ENCODE measurements at places on chromosomes 5 and 9.

DNA sequence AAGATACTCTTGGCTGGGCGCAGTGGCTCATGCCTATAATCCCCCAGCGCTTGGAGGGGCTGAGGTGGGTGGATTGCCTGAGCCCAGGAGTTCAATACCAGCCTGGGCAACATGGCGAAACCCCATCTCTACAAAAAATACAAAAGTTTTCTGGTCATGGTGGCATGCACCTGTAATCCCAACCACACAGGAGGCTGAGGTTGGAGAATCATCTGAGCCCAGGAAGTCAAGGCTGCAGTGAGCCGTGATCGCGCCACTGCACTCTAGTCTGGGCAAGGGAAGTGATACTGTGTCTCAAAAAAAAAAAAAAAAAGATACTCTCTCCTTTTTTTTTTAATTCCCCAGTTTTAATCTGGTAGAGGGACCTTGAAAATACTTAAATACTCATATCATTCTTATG, 15.0 kb downstream of the ANKRD33B start:
- DNase-seq = no peak

GRCh38 chr5:117082977-117083376, 508.4 kb upstream of the SEMA6A start:
- DNase-seq = no peak

DNA sequence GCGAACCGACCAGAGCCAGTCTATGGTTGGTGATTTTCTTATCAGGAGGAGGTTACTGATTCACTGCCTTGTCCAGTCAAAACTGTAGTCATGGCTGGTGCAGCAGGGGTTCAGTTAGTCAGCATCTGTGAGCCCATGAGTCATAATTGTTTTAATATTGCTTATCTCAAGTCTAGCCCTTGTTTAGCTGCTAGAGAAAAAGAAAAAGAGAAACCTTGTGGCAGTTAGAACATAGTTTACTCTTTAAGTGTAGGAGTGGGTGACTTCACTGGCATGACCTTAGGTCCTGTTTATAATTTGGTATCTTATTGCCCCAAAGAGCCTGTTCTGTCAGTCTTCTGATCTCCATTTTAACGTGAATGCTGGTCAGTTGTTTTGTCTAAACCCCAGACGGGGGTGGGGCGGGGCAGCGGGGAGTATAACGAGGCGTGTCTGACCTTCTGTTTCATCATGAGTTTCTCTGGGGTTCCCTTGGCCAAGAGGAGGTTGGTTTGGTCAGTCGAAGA, 76.9 kb upstream of the NFIL3 start:
- DNase-seq = no peak

- no peak for DNase-seq
Observed at GRCh38 chr5:6576861-6577501, 55.9 kb downstream of the NSUN2 start.

DNA sequence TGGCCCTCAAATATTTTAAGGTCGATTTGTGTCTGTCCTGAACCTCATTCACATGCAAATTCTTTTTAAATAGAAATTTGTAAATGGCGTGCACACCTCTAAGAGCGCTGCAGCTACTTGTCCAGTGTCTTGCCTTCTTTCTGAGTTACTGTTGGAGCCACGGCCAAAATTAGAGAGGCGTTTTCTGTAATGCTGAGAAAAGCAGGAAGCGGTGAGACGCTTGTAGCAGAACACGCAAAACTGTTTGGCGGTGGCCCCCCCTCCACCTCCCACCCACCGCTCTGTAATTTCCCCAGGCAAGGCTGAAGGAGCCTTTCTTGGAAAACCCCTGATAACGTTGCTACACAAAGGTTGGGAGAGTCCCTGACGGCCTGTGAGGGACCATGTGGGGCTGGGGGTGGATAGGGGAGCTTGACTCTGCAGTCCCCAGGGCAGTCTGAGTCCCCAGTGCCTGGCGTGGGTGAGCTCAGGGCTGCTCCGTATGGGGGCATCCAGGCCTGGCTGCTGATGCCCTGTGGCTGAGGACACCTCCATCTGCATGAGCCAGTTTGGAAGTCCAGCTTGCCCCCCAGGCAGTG, 96.5 kb downstream of the GADD45G start:
- DNase-seq = no peak

GRCh38 chr5:132086277-132086794, 12.7 kb downstream of the CSF2 start:
- peak; percentile 14 for DNase-seq

DNA sequence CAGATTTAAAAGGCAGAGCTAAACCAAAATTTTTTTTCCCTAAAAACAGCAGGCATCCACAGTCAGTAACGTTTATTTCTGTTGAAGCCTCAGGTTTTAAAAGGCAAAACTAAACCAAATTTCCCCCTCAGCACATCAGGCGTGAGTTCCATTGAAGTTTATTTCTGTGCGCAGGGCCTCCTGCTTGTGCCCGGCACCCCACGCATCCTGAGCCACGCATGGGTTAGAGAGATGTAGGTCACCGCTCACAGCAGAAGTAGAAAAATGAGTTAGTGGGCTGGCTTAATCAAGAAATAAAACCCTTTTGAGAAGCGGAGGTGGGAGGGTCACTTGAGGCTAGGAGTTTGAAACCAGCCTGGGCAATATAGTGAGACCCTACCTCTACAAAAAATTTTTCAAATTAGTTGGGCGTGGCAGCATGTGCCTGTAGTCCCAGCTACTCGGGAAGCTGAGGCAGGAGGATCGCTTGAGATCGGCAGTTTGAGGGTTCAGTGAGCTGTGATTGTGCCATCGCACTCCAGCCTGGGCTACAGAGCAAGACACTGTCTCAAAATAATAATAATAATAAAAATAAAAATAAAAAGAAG, 75.6 kb upstream of the SPIN1 start:
- no peak for DNase-seq

GRCh38 chr9:134976403-134976802, 58.7 kb upstream of the FCN1 start:
- DNase-seq = no peak

- no peak for DNase-seq
Observed at GRCh38 chr9:75950998-75951397, 60.5 kb downstream of the PCSK5 start.

DNA sequence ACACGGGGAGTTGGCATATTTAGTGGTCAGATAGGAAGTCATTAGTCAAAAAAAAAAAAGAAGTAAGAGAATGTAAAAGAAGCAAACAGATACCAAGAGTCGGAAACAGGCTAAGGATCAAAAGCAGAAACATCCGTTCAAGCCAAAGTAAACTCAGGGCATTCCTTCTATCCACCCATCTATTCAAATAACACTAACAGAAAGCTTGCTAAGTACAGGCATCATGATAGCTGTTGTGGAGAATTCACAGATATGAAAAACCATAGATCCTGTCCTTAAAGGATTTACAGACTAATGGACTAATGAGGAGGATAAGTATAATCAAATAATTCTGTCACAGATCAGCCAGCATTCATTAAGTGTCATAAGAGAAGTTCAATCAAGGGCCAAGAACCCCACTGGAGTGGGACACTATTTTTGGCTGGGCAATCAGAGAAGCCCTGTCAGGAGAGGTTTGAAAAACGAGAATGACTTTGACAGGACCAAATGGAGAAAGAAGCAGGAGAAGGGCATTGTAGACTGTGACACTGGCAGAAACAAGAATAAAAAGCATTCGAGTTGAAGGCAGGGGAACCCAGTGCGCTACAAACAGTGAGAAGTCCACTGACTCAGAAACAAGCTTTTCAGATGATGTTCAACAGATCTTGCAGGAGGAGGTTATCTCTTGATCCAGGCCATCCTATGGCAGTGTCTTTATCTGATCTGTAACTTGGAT, 154.2 kb upstream of the TSLP start:
- no peak for DNase-seq

DNA sequence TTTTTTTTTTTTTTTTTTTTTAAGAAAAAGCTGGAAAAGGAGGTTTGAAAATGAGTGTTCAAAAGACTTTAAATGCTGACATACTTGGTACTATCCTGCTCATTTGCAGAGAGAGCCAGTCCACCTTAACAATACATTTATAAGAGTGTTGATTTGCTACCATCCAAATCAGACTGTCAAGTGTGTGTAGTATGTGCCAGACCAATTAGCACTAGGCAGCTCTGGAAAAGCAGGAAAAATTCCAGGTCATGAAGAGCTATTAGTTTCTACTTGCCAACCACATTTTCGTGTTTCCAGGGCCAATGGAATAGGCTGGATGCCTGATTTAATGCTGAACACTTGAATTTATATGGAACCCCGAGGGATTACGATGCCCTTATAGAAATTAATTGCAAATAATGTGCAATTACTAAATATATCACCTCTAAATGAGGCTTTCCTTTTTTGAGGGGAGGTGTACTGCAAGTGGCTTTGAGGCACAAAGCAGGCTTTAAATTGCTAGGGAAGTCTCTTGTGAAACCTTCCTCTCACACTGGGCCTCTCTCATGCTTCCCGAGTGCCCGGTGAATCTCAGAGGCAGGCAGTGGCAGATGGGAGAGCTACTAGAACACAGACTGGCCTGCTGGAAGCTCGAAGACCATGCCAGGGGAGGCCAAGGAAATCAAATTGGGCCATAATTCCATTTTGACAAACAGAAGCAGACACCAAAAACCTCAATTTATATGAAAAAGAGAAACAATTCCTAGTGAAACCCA, 178.7 kb downstream of the PPP2R2B start:
- no peak for DNase-seq

GRCh38 chr9:134252084-134252830, 74.0 kb upstream of the RXRA start:
- no peak for DNase-seq

GRCh38 chr5:151227918-151228447, 4.1 kb upstream of the CCDC69 start:
- DNase-seq = no peak

Measured in left kidney (tissue), 8 donors.